CD8-positive, alpha-beta memory T cell (primary cell): ENCODE measurements at places on chromosomes 13 and 19.

GRCh38 chr19:53112286-53112685 lies 9.1 kb upstream of the ZNF160 start:
- DNase-seq: no peak

- no peak for DNase-seq
These were observed 5.2 kb downstream of the NDUFB7 start for GRCh38 chr19:14566712-14567077.

DNA sequence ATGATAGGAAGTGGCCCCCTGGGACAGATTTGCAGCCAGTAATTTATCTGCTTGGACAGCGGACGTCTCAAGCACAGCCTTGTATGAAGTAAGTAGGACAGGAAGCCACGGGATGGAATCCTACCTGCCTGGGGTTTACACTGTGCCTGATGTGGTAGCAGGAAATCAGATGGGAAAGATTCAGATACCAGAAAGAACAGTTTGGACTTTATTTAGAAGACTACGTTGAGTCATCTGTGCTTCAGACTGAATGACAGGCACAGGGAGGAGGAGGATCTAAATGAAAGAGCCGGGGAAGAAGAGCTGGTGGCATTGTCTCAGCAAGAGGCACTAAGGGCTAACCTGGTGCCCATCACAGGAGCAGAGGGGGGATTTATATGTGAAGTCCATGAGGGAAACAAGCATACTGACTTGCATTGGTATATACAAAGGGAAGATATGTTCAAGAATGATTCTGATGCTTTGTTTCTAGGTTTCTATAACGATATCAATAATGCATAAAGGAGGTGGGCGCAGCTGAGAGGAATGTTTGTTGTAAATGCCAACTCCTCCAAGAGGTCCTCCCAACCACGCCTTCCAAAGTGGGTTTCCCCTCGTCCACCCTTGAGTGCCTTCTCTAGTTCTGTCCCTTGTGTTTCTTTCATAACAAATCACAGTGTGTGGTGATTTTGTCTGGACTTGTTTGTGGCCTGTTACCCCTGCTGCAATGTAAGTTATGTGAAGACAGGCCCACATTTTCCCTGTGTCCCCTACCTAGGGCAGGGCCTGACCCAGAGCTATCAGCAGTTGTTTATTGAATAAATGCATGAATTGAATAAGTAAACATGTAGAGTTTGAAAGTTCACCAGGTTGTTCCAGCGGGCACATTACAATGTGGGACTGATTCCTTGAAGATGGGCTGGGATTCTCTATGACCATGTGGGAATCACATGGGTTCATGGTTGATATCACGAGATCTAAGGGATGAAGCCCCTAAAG lies 328.4 kb downstream of the SLC7A1 start:
- no peak for DNase-seq

DNA sequence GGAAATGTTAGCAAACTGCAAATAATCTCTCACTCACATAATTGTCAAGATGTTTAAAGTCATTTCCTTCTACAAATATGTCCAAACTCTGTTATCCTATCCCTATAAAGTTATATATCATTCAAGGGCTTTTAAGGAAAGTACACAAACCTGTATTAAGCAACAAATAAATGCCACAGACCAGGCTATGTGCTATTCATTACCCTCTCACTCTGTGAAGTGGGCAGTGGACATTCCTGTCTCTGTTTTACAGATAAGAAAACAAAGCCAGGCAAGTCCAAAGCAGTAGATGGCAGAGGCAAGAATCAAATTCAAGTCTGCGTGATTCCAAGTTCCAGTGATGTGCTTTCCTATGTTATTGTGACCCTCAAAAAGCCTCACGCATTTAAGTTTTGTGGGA lies 140.6 kb downstream of the LHFPL6 start:
- no peak for DNase-seq

GRCh38 chr19:46442808-46443450 lies 14.2 kb upstream of the PNMA8C start:
- DNase-seq: no peak

DNA sequence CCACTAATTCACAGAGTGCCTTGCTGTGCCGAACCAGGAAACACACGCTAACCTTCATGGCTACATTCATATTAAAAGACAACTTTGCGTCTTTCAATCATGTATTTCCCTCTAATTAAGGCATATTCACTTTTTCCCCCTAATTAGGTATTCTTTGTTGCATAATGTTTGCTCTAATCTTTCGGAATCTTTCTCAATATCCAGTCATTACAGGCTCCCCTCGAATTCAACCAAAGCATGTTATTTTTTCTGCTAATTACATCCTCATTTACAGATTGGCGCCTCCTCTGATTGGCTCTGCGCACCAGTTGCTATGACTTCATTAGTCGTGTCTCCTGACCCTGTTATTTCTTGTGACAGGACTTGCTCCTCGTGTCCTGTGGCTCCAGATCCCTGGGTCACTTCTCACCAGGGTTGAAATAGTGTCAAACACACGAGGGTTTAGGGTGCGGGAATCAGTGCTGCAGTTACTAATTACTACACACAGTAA lies 226.7 kb upstream of the TSHZ3 start:
- no peak for DNase-seq

DNA sequence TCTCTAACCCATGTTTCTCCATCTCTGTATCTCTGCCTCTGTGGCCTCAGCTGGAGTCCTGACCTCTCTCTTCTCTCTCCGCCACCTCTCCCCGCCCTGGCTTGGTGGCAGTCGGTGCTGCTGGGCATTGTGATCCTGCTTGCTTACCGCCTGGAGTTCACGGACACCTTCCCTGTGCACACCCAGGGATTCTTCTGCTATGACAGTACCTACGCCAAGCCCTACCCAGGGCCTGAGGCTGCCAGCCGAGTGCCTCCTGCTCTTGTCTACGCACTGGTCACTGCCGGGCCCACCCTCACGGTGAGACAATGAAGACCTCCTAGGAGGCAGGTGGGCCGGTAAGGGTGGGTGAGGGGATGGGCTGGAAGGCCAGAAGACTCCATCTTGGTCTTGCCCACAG lies 4.2 kb downstream of the PLPPR2 start:
- no peak for DNase-seq

- no peak for DNase-seq
These were observed 176.6 kb upstream of the ARGLU1 start for GRCh38 chr13:106744516-106744915.

- no peak for DNase-seq
These were observed 543.7 kb downstream of the EFNB2 start for GRCh38 chr13:105991622-105992277.

DNA sequence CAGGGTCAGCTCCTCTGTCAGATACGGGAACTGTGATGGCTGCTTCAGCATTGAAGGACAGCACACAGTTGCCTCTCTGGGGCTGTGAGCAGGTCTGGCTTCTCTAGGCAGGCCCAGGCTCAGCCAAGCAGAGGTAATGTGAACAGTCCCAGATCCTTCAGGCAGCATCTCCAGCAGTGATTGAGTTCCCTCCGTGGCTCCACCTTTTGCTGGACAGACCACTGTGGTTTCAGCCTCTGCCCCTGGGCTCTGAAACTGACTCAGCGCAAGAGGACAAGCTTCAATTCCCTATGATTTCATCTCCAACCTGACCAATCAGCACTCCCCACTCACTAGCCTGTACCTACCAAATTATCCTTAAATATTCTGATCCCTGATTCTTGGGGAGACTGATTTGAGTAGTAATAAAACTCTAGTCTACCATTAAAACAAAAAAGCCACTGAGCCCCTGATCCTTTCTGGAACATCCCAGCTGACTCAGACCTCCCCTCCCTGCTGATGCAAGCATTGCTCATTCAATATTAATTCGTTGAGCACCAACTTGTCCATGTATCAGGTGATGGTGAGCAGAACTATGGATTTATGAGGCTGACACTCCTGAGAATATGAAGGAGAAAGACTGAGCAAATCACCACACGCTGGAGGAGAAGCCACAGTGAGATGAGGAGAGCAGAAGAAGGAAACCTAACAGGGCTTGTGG lies 16.7 kb downstream of the GSX1 start:
- no peak for DNase-seq

DNA sequence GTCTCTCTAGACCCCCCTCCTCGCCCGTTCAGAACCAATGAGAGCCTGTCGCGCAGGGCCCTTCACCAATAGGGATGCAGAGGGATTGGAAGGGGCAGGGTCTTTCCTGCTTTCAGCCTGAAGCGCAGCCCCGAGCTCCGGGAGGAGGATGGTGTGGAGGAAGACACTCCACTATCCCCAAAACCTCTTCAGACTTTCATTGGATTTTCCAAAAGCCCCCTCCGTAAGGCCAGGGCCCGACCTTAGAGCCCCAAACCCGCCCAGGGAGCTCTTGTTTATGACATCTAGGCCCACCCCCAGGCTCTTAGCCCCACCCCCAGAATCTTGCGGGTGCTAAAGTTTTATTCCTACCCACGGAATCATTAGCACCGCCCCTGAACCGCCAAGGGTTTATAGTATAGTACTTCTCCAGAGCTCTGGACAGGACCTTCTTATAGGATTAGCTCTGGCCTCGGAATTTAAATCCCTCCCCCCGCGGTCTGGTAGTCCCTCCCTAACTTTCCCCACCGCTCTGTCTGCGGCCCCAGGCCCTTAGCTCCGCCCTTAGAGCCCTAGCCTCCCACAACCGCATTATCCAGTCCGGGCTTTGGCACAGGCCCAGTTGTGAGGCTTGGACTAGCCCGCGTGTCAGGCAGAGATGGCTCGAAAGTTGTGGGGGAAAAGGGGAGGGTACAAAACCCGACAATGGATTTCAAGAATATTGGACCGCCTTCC lies 6.6 kb upstream of the EML2 start:
- peak; percentile 78 for DNase-seq

GRCh38 chr13:87234981-87235380 lies 436.2 kb upstream of the SLITRK5 start:
- no peak for DNase-seq

- no peak for DNase-seq
These were observed 1.9 kb downstream of the SULT2B1 start for GRCh38 chr19:48553676-48554384.

- no peak for DNase-seq
These were observed 26.7 kb downstream of the EBPL start for GRCh38 chr13:49664606-49665005.

GRCh38 chr13:44159633-44160279 lies 213.9 kb upstream of the SERP2 start:
- DNase-seq: no peak

DNA sequence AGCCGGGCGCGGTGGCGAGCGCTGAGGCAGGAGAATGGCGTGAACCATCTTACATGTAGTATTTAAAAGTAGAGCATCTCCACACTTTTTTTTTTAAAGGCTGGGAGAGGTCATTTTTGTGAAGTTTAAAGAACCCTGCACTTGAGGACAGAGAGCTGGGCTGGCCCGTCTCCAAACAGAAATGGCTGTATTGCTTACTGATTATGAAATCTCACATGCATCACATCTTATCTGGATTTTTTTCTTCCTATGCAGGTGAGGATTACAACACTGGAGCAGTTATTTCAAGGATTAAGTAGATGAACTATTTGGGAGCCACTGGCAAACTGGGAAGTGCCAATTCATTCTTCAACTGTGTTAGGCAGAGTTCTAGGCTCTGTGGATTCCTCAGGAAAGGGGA lies 59.5 kb downstream of the TEX26 start:
- DNase-seq: no peak

GRCh38 chr19:8973501-8974091 lies 36.6 kb downstream of the MUC16 start:
- DNase-seq: no peak

- no peak for DNase-seq
These were observed 612.5 kb upstream of the PRR20A start for GRCh38 chr13:56528040-56528790.

DNA sequence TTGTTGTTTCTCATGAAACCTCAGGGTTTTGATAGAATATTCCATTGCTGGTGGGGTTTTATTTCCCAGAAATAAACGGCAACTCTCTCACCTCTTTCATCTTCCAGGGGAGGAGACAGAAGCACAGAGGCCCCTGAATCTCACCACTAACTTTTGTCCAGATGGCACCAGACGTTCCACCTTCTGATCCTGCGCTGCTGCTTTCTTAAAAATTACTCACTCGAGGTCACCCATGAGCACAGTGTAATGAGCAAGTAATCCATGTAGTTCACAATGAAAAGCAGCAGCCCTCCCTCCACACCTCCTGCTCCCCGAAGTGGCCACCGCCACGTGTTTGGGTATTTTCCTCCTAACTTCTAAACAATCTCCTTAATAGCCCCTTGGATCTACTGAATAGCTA lies 51.3 kb downstream of the TEX29 start:
- no peak for DNase-seq

GRCh38 chr13:98089246-98089645 lies 53.6 kb upstream of the FARP1 start:
- DNase-seq: no peak

DNA sequence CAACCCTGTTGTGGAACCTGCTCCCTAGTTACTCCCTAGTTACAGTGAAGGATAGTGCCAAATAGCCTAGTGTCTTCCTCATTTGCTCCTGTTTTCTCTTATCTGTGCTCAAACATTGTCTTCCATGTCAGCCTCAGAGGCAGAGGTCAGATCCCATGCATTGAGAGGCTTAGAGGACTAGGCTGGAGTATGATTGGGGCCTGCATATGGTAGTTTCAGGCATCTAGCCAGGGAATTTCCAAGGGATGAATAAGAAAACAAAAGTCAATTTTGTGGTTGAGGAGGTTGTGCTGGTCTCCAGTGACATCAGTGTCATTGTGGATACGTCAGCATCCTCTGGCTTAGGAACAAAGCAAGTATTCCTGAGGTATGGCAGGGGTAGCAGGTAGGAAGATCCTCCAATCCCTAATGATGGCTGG lies 9.4 kb downstream of the ZNF546 start:
- no peak for DNase-seq

GRCh38 chr13:68540244-68540643 lies 1310.1 kb upstream of the PCDH9 start:
- DNase-seq: no peak

DNA sequence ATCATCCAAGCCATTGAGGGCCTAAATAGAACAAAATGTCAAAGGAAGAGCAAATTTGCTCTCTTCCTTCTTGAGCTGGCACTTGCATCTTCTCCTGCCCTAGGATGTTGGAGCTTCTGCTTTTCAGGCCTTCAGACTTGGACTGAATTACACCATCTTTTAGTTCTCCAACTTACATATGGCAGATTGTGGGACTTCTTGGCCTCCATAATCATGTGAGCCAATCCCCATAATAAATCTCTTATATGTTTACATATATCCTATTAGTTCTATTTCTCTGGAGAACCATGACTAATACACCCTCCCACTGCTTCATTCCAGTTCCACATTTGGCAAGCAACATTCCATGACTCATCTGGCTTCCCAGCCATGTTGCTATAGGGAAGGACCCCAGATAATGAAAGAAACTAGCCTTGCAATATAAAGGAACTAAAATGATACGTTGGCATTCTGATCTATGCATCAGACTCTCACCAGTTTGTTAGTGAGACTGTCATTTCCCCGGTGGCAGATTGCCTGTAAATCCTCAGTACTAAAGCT lies 11.0 kb upstream of the ACOD1 start:
- no peak for DNase-seq

GRCh38 chr19:27846944-27847343 lies 1366.0 kb downstream of the UQCRFS1 start:
- no peak for DNase-seq

- no peak for DNase-seq
These were observed 39.1 kb upstream of the EEF1AKMT1 start for GRCh38 chr13:20812890-20813289.

GRCh38 chr19:23509686-23510450 lies 114.6 kb upstream of the ZNF91 start:
- no peak for DNase-seq
